ENCODE measurements at places on chromosomes 2 and 18.

- no peak for DNase-seq
These were observed 97.6 kb upstream of the TCF4 start for GRCh38 chr18:55685638-55686037.

DNA sequence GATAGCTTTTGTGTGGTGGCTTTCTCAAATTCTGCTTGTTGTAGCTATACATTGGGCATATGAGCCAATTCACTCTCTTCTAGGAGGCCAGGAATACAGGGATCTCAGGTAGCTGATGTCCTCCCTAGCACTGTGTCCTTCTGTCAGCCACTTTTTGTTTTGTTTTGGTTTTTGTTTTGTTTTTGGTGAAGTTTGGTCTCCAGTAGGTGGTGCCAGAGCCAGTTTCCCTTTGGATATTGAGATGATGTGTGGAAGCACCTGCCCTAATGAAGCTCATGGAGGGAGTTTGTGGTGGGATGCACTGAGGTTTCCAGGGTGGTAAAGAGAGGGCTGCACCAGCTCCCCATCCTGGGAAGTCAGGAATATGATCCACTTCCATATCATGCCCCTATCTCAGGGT, 100.5 kb upstream of the VWC2L start:
- DNase-seq, result no peak

- no peak for DNase-seq
These were observed 8.0 kb downstream of the ANKRD23 start for GRCh38 chr2:96835830-96836229.

GRCh38 chr2:232483923-232484627, 3.6 kb downstream of the ECEL1 start:
- no peak for DNase-seq

All from CD4-positive, alpha-beta memory T cell (primary cell).